Hypothalamus (tissue), 51 donors: ENCODE measurements at places on chromosomes 11 and 22.

- no peak for DNase-seq
Measured at GRCh38 chr22:38467904-38468442, at the start of gene KDELR3. Gene KDELR3, plus strand, starts transcription at chr22:38468096. Its CDS starts 138 bp downstream, at chr22:38468234.

DNA sequence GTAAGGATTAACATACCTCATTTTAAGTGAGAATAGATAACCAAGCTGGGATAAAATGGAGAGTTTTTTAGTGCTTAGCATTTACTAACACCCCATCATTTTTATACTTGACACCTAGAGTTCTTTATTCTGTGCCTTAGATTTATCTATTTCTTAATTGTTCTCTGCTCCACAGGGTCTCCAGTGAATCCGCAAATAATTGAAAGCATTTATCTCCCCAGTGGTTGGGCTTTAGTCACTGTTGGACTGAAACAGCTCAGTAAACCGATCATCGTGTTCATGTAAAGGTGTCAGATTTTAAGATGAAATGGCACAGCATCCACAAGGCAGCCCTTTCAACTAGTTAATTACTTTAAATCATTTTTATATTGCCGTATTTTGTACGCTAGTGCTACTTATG, 17.8 kb upstream of the GRIA4 start:
- no peak for DNase-seq

- DNase-seq, result peak; percentile 71
Measured at GRCh38 chr11:73652046-73652730, 5.8 kb downstream of the PLEKHB1 start.

- no peak for DNase-seq
Measured at GRCh38 chr11:64760759-64761420, 1.1 kb upstream of the PYGM start.
